Stimulated activated CD8-positive, alpha-beta memory T cell treated with anti-CD3 and anti-CD28 coated beads, Interleukin-12 subunit alpha, Interleukin-12 subunit beta, amount 100 ng/mL, for 4 hours (primary cell): ENCODE measurements at places on chromosomes 12 and 14.

GRCh38 chr12:85489194-85489593 lies 209.2 kb downstream of the ALX1 start:
- DNase-seq = no peak

- DNase-seq = no peak
These were observed 31.9 kb downstream of the USP15 start for GRCh38 chr12:62291864-62292760.

DNA sequence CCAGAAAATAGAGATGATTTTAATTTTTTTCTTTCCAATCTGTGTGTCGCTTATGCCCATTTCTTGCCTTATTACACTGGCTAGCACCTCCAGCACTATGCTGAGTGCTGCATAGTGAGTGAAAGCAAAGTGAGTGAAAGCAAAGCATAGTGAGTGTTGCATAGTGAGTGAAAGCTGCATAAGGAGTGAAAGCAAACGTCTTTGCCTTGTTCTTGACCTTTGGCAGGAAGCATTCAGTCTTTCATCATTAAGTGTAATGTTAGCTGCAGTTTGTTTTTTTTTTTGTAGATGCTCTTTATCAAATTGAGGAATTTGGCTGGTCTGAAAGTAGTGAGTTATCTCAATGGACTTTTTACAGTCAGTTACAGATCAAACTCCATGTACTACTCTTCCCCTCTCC lies 6.9 kb upstream of the CORO1C start:
- DNase-seq = no peak

- DNase-seq = no peak
These were observed 223.4 kb upstream of the AMIGO2 start for GRCh38 chr12:47303207-47303606.

- no peak for DNase-seq
These were observed 121.1 kb downstream of the PLXNC1 start for GRCh38 chr12:94269316-94269999.

- DNase-seq = no peak
These were observed 27.9 kb downstream of the TMEM30B start for GRCh38 chr14:61253064-61253738.

DNA sequence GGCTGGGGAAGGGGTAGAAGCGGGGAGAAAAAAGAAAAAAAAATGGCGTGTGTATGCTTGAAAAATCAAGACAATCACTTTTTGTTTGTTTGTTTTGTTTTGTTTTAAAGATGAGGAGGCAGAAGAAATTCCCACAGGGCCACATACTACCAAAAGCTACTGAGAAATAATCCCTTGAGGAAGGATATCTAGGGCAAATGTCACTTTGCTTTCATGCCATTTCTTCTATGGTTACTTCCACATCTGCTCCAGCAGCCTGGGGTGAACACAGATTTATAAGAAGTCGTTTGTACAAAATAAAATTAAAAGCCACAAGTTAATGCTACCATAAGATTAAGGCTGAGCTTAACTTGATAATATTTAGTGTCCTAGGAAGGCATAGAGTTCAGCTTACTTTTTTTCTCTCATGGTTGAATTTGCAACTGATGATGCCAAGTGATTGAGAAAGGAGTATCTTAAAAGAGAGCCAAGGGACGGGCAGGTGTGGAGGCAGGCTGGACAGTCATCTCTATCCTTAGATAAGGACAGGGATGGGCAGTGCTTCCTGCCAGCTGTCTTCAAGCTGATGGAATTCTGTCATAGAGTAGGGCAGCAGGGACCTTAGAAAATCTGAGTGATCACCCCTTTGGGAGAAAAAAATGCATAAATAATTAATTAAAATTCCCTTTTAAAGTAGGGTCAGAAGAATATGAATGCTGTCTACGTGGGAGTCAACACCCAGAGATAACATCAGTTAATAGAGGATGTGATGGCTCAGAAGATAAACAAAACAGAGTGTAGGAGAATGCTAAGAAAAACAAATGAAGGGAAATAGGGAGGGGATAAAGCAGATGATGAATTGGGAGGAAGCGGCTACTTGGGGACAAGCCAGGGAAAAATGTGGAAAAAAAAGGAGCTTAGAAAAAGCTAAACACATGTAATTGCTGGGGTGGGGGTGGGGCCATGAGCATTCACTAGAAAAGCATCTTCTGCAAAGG lies 57.1 kb downstream of the DYRK2 start:
- DNase-seq = no peak

GRCh38 chr12:122385171-122386016 lies 37.1 kb downstream of the CLIP1 start:
- no peak for DNase-seq

DNA sequence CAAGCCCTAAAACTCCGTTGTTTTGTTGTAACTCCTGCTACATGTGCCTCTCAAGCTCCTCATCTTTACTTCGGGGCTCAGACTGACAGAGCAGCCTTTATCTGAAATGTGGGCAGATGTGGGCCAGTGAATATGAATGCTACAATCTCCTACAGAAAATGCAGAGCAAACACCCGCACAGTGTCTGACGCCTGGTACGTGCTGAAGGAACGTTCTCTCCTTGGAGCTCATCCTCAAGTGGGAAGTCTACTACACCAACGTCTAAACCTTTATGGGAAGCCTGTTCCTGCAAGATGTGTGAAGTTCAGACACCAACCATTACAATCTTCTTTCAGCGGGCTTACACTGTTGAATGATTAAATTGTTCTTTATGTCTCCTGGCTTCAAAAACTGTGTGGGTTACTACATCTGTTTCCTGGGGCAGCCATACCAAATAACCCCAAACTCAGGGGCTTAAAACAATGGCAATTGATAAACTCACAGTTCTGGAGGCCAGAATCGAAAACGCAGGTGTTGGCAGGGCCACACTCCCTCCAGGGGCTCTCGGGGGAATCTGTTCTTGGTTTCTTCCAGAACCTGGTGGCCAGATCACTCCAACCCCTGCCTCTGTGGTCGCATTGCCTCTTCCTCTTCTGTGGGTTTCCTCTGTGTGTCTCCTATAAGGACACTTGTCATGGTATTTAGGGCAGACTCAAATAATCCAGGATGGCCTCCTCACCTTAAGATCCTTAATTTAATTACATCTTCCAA lies 179.7 kb upstream of the PLXNC1 start:
- no peak for DNase-seq

- no peak for DNase-seq
These were observed 46.3 kb upstream of the LRTM2 start for GRCh38 chr12:1773937-1774655.

GRCh38 chr12:5459051-5459782 lies 27.3 kb downstream of the NTF3 start:
- DNase-seq = no peak

DNA sequence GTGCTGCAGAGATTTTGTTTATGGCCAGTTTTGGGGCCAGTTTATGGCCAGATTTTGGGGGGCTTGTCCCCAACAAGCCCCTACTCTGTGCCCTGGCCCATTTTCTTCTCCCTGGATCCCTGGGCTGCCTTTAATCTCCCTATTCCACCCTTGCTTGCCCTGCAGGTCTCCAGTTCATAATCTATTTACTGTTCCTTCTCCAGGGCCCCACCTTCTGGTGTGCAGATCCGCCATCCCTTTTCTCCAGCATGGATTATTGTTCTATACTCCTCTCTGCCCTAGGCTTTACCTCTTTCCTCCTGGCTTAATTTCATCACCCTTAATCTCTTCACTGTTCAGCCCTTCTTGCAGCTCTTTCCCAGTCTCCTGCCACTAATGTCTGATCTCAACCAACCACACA lies 26.0 kb upstream of the NUDT4 start:
- no peak for DNase-seq

- DNase-seq = no peak
These were observed 64.7 kb downstream of the RPS6KA5 start for GRCh38 chr14:90995785-90996184.

- DNase-seq = no peak
These were observed 154.3 kb upstream of the CCND2 start for GRCh38 chr12:4119157-4119761.

- no peak for DNase-seq
These were observed 64.9 kb upstream of the PCED1B start for GRCh38 chr12:47014474-47014873.

- no peak for DNase-seq
These were observed 50.2 kb upstream of the CCND2 start for GRCh38 chr12:4223273-4223845.

GRCh38 chr14:53714495-53715192 lies 242.0 kb downstream of the BMP4 start:
- no peak for DNase-seq

DNA sequence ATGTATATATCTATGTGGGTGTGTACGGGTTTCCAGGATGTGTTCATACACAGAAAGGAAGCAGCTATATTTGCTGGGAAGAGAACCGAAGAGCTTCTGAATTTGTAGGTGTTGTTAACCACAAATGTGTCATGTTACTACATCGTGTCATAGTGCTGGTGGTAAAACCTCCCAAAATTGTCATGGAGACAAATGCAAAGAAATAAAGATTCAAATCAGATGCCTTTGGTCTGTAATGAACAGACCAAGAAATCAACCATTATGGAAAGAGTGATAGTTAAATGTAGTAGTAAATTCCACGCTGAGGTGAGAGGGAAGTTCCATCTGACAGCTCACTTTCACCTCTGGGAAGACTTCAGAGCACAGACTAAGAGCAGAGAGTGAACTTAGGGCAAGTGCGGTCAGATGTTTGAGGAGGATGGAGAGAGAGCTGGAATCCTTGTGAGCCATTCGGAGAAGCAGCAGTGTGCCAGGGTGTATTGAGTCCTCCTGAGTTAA lies 487.5 kb downstream of the TMEM121 start:
- no peak for DNase-seq

- DNase-seq = no peak
These were observed 43.9 kb upstream of the TRAF3 start for GRCh38 chr14:102733326-102733725.

DNA sequence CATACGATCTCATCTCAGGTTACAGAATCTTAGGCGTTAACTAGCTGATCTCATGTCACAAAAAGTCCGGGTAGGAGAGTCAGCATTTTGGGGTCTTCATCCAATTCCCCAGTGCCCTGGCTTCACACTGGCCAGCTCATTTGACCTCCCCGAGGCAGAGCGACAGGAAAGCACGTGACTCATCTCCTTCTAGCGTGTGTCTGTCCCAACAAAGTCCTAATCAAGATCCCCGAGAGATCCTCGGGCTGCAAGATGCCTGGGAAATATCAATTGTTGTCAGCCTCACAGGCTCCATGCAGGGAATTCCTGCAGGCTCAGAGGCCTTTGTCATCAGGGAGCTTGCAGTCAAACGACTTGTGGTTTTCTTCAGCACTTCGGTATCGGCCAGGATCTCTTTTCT lies 57.5 kb downstream of the ZNF664 start:
- no peak for DNase-seq

GRCh38 chr12:570921-571794 lies 92.1 kb downstream of the NINJ2 start:
- DNase-seq = no peak

GRCh38 chr12:28164644-28165275 lies 25.5 kb upstream of the CCDC91 start:
- DNase-seq = no peak

DNA sequence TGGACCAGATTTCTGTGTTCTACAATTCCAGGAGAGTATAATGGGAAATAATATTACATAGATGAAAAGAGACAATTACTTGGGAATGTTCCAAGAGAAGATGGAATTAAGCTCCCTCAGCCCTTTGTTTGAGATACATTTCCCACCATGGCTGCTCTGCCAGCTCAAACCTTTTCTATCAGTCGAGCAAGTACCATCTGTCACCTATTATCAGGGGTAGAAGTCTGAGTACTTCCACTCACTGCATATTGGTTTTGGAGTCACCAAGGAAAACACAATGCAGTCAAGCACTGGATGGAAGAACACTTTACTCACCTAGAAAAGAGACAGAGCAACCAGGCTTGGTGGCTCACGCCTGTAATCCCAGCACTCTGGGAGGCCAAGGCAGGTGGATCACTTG lies 270.4 kb upstream of the FAR2 start:
- DNase-seq = no peak

DNA sequence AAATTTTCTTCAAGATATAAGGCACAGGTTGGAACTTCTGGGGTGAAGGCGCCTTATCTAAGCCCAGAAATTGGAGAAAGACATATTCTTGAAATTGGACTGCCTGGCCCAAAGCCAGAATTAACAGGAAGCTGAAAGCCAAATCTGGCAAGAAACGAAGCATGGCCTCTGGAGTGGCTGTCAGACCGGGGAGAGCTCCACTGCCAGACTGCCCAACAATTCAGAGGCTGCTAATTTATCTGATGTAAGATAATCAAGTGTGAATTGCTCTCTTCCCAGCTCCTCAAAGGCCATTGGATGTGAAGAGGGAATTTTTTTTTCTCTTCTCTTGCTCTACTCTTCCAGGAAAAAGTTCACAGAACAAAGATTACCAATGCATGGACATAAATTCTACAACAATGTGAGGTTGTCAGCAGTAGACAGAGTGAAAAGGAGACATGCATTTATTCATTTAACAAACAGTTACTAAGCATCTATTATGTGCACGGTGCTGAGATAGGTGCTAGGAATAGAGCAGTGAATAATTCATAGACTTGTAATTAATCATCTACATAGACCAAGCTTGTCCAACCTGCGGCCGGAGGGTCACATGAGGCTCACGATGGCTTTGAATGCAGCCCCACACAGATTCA lies at the start of gene GDF3:
GDF3 (minus strand) TSS at position 210 of the 632 bp plus-strand sequence; CDS start at position 163, 47 bp downstream.
- no peak for DNase-seq

DNA sequence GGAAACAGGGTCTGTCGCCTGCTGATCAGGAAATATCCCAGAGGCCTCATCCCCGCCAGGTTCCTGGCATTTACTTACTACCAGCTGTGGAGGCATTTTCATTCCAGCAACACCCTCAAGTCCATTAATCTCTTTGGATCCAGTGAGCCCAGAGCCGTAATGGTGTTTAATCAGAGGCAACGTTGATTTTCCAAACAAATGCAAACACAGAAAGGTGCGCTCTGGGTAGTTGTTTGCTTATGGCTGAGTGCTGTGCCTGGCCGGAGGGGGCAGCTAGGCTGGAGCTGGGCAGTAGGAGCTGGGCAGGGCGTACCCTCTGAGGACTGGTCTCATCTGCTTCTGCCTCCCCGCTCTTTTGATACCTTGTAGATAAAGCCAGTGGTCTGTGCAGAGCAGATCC lies 110.6 kb downstream of the ADCK1 start:
- no peak for DNase-seq

DNA sequence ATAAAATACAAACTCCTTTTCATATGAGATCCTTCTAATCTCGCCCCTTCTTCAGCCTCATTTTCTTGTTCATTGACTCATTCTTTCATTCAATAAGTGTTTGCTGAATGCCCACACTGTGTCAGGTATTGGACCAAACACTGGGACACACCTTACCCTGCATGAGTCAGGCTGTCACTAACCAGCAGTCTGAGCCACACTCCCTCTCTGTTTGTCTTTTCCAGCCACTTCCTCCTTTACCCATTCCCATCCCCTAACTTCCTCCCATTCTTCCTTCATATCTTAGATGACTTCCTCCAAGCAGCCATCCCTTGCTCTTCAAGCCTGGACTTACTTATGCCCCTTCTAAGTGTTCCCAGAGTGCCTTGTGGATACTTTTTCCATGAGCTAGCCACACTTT lies 27.0 kb upstream of the HIF1A start:
- DNase-seq = no peak

- DNase-seq = no peak
These were observed 84.1 kb upstream of the PLEKHA5 start for GRCh38 chr12:19045426-19045825.
